ENCODE measurements at places on chromosomes 16 and 17.
A peak's percentile ranks its signal among the peaks of the same experiment; 100 is the strongest.

DNA sequence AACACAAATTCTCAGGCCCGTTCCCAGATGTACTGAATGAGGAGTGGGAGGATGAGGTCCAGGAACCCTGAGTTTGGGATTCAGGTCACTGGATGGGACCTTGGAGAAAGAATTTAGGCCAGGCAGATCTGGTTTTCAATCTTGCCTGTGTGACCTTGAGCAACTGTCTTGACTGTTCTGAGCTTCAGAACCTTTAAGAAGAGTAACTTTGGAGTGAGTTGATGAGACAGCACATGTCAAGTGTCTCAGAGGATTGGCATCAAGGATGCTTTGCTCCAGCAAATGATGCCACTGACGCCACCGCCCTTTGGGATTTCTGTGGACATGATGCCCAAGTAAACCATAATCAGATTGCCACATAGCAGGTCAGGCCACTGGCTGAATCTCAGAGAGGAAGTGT lies 56.2 kb upstream of the DNAJA2 start:
- DNase-seq = no peak

- DNase-seq = no peak
Observed at GRCh38 chr17:4173781-4174180, 30.8 kb downstream of the CYB5D2 start.

DNA sequence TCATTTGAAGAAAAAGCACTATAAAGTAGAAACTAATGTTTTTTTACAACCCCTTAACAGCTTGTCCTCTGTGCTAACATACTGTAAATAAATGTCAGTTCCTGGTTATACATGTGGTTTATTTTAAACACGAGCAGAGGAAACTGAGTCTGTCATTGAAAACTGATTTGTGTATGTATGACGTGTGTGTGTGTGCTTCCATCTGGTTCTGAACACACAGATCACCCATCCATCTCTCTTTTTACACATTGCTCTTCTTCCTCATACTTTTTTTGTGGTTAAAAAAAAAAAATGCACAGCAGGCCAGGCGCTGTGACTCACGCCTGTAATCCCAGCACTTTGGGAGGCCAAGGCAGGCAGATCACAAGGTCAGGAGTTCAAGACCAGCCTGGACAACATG lies 49.5 kb downstream of the ZNF423 start:
- no peak for DNase-seq

- DNase-seq = no peak
Observed at GRCh38 chr16:53904533-53904932, 200.6 kb downstream of the FTO start.

- DNase-seq = no peak
Observed at GRCh38 chr16:77499373-77500285, 64.8 kb upstream of the ADAMTS18 start.

GRCh38 chr17:66647391-66647983 lies 187.4 kb upstream of the CACNG5 start:
- no peak for DNase-seq

GRCh38 chr16:86112178-86112577 lies 213.2 kb downstream of the IRF8 start:
- DNase-seq = no peak

- DNase-seq = no peak
Observed at GRCh38 chr17:19991252-19991885, 13.7 kb upstream of the AKAP10 start.

DNA sequence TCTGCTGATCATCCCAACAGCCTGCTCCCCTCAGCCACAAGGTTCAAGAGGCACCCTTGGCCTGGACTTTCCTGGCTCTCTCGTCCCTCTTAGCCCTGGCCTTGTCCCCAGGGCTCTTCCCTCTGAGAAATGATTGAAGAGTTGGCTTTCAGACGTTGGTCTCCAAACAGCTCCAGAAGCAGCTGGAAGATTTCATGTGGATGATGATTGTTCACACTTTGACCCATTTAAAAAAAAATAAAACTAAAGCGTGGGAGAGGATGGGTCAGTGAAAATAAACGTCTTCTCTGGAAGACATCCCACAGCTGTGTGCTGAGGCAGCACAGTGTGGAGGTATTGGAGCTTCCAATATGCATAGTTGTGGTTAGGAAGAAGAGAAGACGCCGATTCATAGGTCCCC lies 54.7 kb upstream of the CDH11 start:
- DNase-seq = no peak

DNA sequence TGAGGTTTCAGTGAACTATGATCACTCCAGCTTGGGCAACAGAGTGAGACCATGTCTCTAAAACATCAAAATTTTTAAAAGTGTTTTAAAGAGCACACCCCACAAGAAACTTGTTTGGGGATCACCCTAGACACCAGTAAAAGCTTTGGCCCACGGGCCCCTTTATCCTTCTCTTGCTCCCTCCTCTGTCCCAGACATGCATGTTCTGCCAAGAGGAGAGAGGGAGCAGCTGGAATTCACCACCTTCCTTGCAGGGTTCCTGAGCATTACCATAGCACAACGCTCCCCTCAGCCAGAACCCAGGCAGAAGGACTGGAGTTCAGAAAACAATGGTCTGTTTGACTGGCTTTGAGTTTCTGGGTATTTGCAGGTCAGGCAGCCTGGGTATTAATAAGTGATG lies 214.3 kb upstream of the CDH5 start:
- no peak for DNase-seq

GRCh38 chr16:30779596-30779995 lies 7.4 kb downstream of the ZNF629 start:
- DNase-seq = no peak

DNA sequence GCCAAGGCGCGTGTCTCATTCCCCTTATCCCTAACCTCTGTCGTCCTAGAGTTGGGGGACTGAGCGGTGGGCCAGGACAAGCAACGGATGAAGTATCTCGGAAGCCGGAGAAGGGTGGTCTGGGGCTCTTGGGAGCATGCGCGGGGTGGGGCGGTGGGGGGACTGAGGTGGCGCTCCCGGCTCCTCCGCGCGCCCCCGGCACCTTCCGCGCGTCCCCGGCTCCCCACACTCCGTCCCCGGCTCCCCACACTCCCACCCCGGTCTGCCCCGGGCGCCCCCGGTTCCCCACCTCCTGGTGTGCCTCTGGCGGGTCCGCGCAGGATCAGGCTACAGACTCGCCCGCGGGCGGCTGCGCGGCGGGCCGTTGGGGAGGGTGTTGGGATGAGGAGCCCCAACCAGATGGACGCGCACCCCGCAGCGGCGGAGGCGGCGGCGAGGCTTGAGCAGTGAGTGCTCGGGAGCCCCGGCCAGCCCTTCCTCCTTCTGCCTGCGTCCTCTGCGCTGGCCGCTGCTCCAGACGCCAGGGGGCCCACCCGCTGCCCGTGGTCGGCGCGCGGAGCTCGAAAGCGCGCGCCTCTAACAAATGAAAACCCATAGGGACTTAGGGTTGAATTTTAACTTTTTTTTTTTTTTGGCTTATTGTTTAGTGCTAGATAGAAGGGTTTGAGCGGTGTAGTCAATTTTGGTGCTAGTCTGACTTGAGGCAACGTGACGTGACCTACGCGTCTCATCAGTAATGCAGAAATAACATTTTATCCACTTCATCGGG lies 5.6 kb upstream of the CRYM start:
- peak; percentile 78 for DNase-seq

DNA sequence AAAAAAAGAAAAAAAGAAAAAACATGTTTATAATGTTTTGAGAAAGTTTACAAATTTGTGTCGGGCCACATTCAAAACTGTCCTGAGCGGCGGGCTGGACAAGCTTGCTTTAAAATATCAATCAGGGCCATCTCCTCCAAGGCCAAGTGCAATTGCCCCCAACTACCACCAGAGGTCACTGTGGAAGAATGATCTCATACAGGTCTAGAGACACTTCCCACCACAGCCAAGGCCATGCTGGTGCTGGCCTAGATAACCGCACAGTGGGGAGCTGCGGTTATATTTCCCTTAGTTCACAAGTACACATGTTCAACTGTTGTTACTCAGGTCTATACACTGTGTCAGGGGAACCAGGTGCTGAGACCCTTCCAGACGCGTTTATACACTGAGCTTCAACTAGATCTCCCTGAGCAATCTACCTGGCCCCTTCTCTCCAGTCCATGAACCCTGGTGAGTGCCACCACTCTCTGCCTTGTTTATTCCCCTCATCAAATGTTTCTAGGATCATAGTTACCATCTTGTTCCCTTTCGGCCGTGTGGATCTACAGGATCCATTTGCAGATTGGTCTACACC lies 83.8 kb upstream of the CCL2 start:
- no peak for DNase-seq

GRCh38 chr16:50305441-50306061 lies 39.2 kb downstream of the ADCY7 start:
- DNase-seq = peak; percentile 63

- no peak for DNase-seq
Observed at GRCh38 chr16:70412385-70412784, 26.5 kb downstream of the ST3GAL2 start.

DNA sequence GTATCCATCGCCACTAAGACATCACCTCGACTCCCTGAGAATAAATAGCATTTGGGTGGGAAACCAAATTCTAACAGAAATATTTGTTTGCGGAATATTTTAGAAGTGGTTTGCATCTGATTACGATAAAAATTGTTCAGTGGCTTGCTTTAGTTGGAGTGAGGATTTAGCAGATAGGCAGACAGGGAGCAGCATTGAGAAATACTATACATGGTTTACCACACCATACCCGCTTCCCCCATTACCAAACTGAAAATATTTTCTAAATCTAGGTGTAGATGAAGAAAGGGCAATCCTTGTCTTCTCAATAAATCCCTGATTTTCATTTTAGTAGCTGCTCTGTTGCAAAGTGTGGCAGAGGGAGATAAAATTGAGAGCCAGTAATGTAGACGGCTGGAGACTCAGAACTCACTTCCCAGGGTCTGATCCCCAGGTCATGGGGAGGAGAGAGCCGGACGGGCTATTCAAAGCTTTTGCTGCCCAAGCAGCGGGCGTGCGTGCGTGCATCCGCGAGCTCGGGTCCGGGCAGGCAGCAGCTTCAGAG lies 808 bp upstream of the BAHCC1 start:
- DNase-seq = no peak

- DNase-seq = no peak
Observed at GRCh38 chr17:65783845-65784334, 222.4 kb upstream of the AXIN2 start.

- no peak for DNase-seq
Observed at GRCh38 chr17:68556551-68556950, 44.3 kb downstream of the PRKAR1A start.

- DNase-seq = no peak
Observed at GRCh38 chr16:10616756-10617640, 36.6 kb upstream of the EMP2 start.

DNA sequence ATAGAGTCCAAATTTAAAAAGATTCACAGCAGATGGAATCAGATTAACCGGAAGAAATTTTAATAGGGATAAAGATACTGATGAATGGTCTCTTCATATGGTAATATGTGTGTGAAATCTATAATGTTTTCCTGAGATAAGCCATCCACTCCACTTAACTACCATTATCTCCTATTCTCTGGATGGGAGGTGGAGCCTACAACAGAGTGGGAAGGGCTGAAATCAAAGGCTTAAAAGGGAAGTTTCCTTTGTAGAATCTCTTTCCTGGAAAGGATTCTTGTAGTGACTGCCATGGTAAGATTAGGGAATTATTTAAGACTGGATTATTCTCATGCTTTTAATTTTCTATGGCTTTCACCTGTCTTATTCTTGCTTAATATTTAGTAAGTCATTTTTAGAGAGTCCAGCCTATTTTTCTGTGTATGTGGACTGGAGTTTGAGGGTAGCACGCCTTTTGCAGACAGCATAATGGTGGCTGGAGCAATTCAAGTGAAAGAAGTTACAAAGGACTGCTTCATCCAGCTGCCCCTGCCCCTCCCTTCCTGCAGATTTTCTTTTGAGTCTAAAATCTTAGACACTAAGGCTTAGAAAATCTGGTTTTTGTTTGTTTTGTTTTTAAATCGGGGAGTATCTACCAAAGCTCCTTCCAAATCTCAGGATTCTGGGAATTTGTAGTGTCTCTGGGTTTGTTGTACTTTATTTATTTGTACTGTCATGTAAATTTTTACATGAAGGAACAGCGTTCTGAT lies 26.5 kb downstream of the KAT7 start:
- no peak for DNase-seq
